ENCODE measurements at places on chromosomes 1 and 21. TPM values are rescaled to one million over a fixed set of nuclear protein-coding genes. Genes with fewer than 3 reads are reported as not detected.
A peak's percentile ranks its signal among the peaks of the same experiment; 100 is the strongest.

DNA sequence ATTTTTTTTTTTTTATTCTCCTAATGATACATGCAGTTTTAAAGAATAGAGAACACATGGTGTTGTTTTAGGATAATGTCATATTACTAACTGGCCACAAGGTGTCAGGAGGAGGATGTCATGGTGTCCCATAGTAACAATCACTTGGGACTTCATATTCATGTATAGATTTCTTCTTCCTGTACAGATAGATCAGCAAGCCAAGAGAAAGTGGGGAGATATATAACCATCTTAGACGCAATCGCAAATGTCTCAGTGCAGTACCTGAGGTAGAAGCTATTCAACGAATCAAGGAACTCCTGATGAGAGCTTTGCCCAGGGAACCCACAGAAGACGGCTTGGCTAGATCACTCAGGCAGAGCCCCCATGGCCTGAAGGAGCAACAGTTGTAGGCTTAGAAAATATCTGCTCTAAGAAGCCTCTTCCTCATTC, 12.3 kb downstream of the OR2T11 start:
- H3K27ac ChIP-seq = no peak overlapping the region
- H3K4me3 ChIP-seq = no peak overlapping the region
- H3K4me1 ChIP-seq = no peaks in the 10 kb centered on the region
- DNase-seq = no peak
- no peaks in the 10 kb centered on the region for H3K36me3 ChIP-seq

B3GALT6 gene
- polyA plus RNA-seq = 1.1 TPM

- H3K4me3 ChIP-seq = no peak overlapping the region
- H3K4me1 ChIP-seq = peaks cover 13% of the 10 kb centered on the region
- H3K27me3 ChIP-seq = no peaks in the 10 kb centered on the region
These were observed 75.8 kb upstream of the SDC3 start for GRCh38 chr1:30984165-30984889.

DNA sequence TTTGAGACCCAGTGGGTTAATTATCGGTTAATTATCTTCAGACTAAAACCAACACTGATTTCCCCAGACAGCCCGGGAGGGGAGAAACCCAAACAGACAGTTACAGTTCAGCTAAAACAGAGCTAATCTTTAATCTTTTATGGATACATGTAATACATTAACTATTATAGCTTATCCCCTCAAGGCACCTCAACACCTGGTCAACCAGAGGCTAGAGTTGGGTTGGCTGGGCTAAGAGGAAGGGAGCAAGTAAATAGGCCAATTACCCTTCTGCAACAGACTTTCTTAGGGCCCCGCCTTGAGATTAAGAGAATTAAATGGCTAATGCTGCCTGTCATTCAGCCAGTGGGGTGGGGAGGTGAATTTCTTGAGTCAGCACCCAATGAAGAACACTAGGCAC, 6.6 kb upstream of the MED18 start:
- H3K4me1 ChIP-seq = 0 out of 2 replicates have a peak, but pooled peaks cover 2% of the 10 kb centered on the region
- no peak overlapping the region for H3K27ac ChIP-seq
- no peaks in the 10 kb centered on the region for H3K27me3 ChIP-seq

HES4 gene
- 0.29 TPM for polyA plus RNA-seq

LCE2C gene
- polyA plus RNA-seq = not detected

CATSPERE gene
- 0.17 TPM for polyA plus RNA-seq

DNA sequence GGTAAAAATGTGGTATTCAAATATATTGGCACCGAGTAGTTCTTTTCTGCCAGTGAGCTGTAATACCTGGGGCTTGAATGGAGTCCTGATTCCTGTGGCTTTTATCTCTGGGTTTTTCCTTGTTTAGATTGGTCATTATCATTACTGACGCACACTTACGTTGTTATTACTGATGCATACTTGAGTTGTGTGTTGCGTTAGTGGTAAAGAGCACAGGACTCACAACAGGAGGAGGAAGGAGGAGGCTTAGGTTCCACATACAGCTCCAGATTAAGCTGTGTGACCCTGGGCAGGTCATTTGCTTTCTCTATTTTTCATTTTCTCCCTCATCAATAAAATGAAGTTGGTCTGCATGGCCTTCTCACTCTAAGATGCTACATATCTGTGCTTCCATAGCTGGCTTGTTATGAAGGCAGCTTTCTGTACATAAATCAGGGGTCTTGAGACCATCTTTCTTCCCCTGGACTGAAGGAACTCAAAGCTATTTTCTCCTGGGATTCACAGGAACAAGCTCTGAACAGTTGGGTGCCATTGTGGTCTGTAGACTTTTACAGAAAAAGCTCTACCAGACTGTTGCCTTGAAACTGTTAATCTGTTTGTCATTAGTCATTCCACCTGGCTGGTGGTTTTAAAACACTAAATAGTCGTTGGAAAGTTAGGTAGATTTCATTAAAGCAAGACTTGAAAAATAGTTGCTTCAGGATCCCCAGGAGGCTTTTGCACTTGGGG, 5.6 kb downstream of the ARID1A start:
- H3K4me3 ChIP-seq = peak overlapping the region; percentile 98
- peaks cover 7% of the 10 kb centered on the region for H3K36me3 ChIP-seq
- no peak for DNase-seq
- H3K27ac ChIP-seq = peak overlapping the region; percentile 65

DNA sequence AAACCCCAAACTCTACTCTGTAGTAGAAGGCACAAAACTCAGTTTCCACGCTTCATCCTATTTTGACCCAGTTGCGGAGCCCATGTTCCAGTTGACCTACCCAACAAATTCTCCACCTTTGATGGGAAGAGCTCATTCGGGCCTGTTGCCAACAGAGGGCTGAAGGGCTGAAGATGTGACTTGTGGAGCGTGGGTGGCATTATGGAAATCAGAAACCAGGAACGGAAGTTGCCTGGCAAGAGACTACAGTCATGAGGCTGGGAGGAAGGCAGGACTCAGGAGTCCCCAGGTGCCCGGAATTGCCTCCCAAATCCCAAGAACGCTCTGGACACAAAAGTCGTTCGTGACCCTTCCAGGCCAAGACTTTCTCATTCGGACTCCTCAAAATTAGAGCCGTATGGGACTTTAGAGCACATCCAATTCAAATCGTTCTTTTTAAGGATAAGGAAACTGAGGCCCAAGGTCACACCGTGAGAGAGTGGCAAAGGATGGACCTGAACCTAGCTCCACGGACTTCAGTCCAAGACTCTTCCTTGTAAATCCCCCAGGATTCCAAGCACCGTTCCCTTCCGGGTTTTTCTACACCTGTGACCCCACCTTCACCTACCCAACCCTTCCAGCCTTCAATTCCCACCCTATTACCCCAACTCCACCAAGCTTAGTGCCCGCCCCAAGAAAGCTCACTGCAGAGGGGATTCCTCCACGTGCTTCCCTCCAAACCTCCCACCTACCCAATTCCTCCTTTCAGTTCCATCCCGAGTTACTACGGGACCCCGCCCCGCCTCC, 739 bp downstream of the SMG5 start:
- no peaks in the 10 kb centered on the region for H3K27me3 ChIP-seq
- peaks cover 15% of the 10 kb centered on the region for H3K4me1 ChIP-seq
- DNase-seq = no peak
- peak overlapping the region; percentile 86 for H3K27ac ChIP-seq
- peaks cover 7% of the 10 kb centered on the region for H3K36me3 ChIP-seq

DNA sequence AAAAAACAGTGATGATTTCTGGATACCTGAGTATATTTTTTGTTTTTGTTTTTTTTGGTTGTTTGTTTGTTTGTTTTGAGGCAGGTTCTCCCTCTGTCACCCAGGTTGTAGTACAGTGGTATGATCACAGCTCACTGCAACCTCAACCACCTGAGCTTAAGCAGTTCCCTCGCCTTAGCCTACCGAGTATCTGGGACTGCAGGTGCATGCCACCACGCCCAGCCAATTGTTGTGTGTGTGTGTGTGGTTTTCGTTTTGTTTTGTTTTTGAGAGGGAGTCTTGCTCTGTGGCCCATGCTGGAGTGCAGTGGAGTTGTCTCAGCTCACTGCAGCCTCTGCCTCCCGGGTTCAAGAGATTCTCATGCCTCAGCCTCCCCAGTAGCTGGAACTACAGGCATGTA, 55.3 kb upstream of the RCC1 start:
- no peak overlapping the region for H3K27ac ChIP-seq
- H3K4me3 ChIP-seq = no peak overlapping the region
- no peaks in the 10 kb centered on the region for H3K27me3 ChIP-seq
- no peak for DNase-seq
- H3K36me3 ChIP-seq = no peaks in the 10 kb centered on the region
- peaks cover 21% of the 10 kb centered on the region for H3K4me1 ChIP-seq

- DNase-seq = no peak
- H3K4me1 ChIP-seq = peaks cover 9% of the 10 kb centered on the region
- no peak within 1 kb of the TSS for H3K27ac ChIP-seq
- H3K27me3 ChIP-seq = peaks cover 2% of the 10 kb centered on the region
- H3K4me3 ChIP-seq = no peak within 1 kb of the TSS
These were observed at the start of gene PRELP for GRCh38 chr1:203475012-203475981. PRELP (plus strand) TSS chr1:203475806; CDS start chr1:203483185, 7,379 bp downstream.

GRCh38 chr1:239386453-239387303, at the start of gene CHRM3:
CHRM3 (plus strand) TSS chr1:239386568; CDS start chr1:239907452, 520,884 bp downstream.
- H3K36me3 ChIP-seq = no peaks in the 10 kb centered on the region
- no peaks in the 10 kb centered on the region for H3K27me3 ChIP-seq
- H3K27ac ChIP-seq = no peak within 1 kb of the TSS
- no peak for DNase-seq
- H3K4me3 ChIP-seq = no peak within 1 kb of the TSS

GRCh38 chr1:17162941-17163340, 42.0 kb upstream of the PADI1 start:
- no peak overlapping the region for H3K4me3 ChIP-seq
- H3K27me3 ChIP-seq = no peaks in the 10 kb centered on the region
- H3K4me1 ChIP-seq = no peaks in the 10 kb centered on the region

GRCh38 chr1:24803987-24804530, 58.8 kb downstream of the CLIC4 start:
- no peaks in the 10 kb centered on the region for H3K27me3 ChIP-seq
- H3K4me3 ChIP-seq = no peak overlapping the region
- H3K27ac ChIP-seq = no peak overlapping the region
- DNase-seq = no peak
- H3K36me3 ChIP-seq = no peaks in the 10 kb centered on the region

SH2D1B gene
- polyA plus RNA-seq = not detected

- H3K4me1 ChIP-seq = no peaks in the 10 kb centered on the region
- H3K4me3 ChIP-seq = no peak overlapping the region
- H3K27me3 ChIP-seq = no peaks in the 10 kb centered on the region
- no peak overlapping the region for H3K27ac ChIP-seq
- H3K36me3 ChIP-seq = no peaks in the 10 kb centered on the region
- DNase-seq = no peak
These were observed 19.8 kb downstream of the PLA2G2D start for GRCh38 chr1:20099533-20099932.

CIART gene
- polyA plus RNA-seq = 0.66 TPM

- no peak overlapping the region for H3K27ac ChIP-seq
- no peak overlapping the region for H3K4me3 ChIP-seq
- peaks cover 12% of the 10 kb centered on the region for H3K4me1 ChIP-seq
These were observed 32.9 kb downstream of the TP73 start for GRCh38 chr1:3685222-3685621.

DNA sequence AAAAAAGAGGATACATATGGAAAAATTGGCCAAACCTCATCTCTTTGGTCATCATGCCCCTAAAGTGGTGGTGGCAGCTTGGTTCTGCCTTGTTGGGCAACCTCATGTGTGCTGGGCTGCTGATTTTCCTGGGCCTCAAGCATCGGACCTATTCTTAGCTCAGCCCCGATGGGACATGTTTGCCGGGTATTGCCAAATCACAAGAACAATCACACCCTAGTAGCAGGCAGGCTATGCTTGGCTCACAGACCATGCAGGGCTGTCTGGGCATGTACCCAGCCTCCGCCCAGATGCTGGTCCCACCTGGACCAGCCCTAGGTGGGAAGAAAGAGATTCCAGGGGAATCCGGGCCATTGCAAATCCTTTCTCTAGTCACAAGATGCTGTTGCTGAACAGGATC, 189.4 kb upstream of the FGGY start:
- H3K4me3 ChIP-seq = no peak overlapping the region
- no peak overlapping the region for H3K27ac ChIP-seq
- no peak for DNase-seq
- H3K36me3 ChIP-seq = no peaks in the 10 kb centered on the region

- no peak overlapping the region for H3K27ac ChIP-seq
- no peak overlapping the region for H3K4me3 ChIP-seq
- H3K4me1 ChIP-seq = no peaks in the 10 kb centered on the region
- DNase-seq = no peak
- H3K36me3 ChIP-seq = no peaks in the 10 kb centered on the region
These were observed 76.8 kb downstream of the POU2F1 start for GRCh38 chr1:167297222-167298214.

GRCh38 chr1:176073524-176074157, 133.4 kb downstream of the COP1 start:
- H3K36me3 ChIP-seq = no peaks in the 10 kb centered on the region
- H3K4me3 ChIP-seq = no peak overlapping the region
- no peaks in the 10 kb centered on the region for H3K27me3 ChIP-seq
- peak; percentile 7 for DNase-seq

GRCh38 chr1:1629430-1630190, 2.4 kb upstream of the MMP23B start:
- DNase-seq = no peak
- no peaks in the 10 kb centered on the region for H3K36me3 ChIP-seq
- no peak overlapping the region for H3K4me3 ChIP-seq
- H3K27me3 ChIP-seq = no peaks in the 10 kb centered on the region

DNA sequence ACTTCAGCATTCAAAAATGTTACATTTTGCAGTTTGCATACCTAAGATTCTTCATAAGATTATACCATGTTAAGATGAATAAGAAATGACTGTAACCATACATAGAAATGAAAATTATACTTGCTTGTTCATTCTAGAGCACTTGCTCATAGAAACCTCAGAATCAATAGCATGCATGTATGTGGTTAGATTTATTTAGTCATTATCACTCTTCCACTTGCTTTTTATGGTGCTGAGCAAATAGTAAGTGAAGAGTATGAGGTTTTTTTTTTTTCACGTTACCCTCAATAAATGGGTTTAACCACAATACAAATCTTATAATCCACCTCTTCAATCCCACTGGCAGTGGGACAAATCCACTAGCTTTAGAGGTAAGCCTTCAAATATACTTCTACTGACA, 84.7 kb downstream of the LRRC53 start:
- no peaks in the 10 kb centered on the region for H3K4me1 ChIP-seq
- H3K4me3 ChIP-seq = no peak overlapping the region
- no peaks in the 10 kb centered on the region for H3K27me3 ChIP-seq
- no peaks in the 10 kb centered on the region for H3K36me3 ChIP-seq
- no peak for DNase-seq
- no peak overlapping the region for H3K27ac ChIP-seq

DNA sequence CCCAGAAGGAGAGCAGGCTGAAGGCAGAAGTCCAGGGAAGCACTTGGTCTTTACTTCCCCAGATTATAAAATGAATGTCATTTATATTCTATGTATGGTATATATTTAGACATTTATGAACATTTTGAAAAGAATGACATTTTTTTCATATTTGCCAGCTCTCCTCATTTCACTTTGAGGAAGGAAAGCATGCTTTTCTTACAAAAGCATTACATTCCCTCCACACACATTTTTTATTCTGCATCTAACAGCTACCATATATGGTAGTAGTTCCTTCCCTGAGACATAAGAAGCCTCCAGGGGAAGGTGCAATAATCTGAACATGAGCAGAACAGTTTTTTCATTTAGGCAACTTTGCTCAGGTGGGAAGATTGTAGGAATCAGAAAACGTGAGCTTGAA, 94.0 kb downstream of the LRRC7 start:
- H3K36me3 ChIP-seq = no peaks in the 10 kb centered on the region
- H3K4me1 ChIP-seq = no peaks in the 10 kb centered on the region
- no peak overlapping the region for H3K4me3 ChIP-seq
- no peaks in the 10 kb centered on the region for H3K27me3 ChIP-seq
- DNase-seq = no peak

SLAMF9 gene
- polyA plus RNA-seq = not detected

TMCO2 gene
- polyA plus RNA-seq = not detected

FOXO6 gene
- polyA plus RNA-seq = not detected

GRIK3 gene
- polyA plus RNA-seq = not detected
